ENCODE measurements at places on chromosomes 2 and 18.

GRCh38 chr2:162888652-162889051 lies 50.1 kb upstream of the KCNH7 start:
- no peak for DNase-seq

DNA sequence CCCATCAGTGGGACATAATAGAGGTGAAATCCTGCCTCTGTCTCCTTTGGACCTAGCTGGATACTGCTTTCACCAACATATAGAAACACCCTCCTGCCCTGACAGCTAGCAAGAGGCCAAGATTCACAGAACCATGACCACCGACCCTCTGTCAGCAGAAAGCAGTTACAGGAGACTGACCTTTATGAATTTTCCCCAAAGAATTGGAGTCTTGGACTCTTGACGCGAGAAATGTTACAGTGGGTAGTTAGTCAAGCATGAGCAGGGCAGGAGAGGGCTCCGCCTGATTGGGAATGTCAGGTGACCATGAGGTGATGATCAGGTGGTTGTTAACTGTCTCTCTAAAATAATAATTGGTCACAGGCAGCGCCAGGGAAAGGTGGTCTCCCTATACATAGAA lies 1002.3 kb downstream of the TDRD15 start:
- DNase-seq: no peak

DNA sequence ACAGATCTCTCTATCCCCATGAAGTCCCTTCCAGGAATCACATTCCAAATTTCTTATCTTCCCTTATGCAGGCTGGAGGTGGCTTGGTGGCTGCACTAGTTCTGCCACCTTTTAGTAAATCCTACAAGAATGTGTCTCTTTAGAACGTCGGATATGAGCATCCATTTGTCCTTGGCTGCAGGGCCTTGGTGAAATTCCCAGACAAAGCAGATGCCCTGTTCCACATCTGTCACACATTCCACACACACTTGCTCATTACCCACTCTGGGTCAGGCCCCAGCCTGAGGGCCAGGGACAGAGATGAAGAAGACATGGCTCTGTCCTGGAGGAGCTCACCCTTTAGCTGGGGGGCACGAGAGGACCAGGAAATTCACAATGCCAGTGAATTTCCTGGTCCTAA lies 31.2 kb upstream of the GPR17 start:
- DNase-seq: no peak

GRCh38 chr2:6806604-6807003 lies 59.1 kb downstream of the CMPK2 start:
- DNase-seq: no peak

DNA sequence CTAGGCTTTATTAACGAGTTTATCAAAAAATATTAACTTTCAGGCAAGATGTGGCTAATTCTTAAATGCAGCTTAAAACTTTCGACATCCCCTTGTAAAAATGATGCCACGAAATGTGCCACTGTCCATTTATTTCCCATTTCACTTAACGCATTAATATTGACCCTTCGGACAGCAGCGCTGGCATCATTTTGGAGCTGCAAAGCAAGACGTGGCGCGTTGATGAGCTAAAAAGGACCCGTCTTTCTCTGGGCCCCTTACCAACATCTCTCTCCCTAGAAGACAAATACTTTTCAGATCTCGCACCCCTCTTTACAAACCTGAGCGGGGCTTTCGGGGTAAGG lies 367.9 kb downstream of the MTX2 start:
- DNase-seq: no peak

DNA sequence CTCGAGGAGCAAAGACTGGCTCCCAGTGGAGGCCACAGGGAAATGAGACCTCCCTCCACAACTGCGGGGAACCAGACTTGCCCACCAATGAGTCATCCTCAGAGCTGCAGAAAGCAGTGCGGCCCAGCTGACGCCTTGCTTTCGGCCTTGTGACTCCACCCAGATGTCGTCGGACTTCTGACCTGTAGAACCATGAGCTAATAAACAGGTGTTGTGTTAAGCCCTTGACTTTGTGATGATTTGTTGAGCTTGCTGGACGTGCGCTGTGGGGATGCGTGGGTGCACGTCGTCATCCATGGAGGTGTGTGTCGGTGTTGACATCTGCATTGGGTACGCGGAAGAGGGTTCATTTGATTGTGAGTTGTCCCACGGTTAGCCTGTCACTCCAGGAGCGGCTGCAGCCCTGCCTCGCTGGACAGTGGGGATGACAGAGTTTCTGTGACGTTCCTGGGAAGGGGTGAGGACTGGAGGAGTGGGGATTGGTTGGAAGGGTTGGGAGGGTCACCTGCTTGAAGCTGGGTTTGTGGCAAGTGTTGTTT lies 154.1 kb downstream of the SH3BP4 start:
- no peak for DNase-seq

GRCh38 chr2:86818957-86819356 lies 28.2 kb upstream of the CD8A start:
- no peak for DNase-seq

- peak; percentile 72 for DNase-seq
Measured at GRCh38 chr2:170716851-170717598, 1.9 kb downstream of the SP5 start.

GRCh38 chr2:240133401-240133800 lies 2.7 kb downstream of the COPS9 start:
- no peak for DNase-seq

DNA sequence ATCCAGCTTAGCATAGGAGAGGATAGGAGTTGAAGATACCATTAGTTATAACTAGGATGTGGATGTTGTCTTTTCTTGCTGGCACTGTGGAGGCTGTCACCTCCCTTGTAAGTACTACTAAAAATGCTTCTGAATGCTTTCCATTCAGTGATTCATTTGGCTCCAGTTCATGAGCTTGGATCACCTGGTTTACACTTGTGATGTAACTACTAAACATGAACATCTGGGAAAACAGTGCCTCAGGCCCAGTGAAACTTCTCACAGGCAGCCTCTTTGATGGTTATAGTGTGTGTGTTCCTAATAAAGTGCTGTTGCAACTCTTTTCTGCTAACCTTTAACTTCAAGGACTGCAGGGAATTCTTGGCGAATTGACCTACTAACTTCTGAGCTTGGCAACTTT lies 13.0 kb upstream of the SLC9A2 start:
- DNase-seq: no peak

DNA sequence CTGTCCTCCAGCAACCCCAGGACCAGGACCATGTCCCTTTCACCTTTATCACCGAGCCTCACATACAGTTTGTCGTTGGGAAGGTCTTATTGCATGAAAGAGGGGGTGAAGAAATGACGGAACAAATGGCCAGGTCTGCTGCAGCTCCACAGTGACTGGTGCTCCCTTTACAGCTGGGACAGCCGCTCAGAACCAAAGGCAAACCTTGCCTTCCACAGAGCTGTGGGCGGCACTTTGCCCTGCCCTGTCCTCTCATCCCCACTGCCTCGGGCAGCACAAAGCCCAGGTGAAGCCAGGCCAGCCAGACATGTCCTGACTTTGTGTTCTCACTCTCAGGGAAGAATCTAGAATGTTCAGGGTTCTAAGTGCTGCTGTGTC lies 961 bp downstream of the GPR55 start:
- no peak for DNase-seq

- DNase-seq: no peak
Measured at GRCh38 chr18:57957210-57957609, 86.8 kb upstream of the NEDD4L start.

DNA sequence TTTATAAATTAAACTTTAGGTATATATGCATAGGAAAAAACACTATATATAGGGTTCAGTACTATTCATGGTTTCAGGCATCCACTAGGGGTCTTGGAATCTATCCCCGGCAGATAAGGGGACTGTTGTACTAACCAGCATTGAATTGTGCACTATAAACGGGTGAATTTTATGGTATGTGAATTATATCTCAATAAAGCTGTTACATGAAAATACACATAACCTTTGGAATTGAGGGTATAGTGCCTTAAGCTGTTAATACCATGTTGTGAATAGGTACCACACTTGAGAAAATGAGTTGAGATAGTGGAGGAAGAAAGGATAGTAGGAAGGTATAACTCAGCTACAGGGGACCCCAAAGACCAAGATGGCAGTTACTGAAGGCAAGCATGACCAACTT lies 167.3 kb downstream of the HAUS1 start:
- DNase-seq: no peak

DNA sequence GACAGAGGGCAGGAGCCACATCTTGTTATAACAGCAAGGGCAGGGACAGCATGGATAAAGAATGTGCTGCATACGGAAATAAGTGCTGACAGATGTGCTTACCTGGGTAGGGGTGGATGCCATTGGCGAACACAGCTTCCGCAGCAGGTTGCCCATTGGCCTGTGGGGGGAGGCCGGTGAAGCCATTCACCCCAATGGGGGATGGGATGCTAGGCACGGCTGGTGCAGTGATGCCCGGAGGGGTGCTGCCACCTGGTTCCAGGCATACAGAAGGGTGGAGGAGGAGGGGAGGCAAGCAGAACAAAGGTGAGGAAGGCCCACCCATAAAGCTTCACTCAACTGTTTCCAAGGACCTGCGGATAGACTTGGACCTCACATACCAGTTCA lies 294.9 kb downstream of the CELF4 start:
- DNase-seq: no peak

DNA sequence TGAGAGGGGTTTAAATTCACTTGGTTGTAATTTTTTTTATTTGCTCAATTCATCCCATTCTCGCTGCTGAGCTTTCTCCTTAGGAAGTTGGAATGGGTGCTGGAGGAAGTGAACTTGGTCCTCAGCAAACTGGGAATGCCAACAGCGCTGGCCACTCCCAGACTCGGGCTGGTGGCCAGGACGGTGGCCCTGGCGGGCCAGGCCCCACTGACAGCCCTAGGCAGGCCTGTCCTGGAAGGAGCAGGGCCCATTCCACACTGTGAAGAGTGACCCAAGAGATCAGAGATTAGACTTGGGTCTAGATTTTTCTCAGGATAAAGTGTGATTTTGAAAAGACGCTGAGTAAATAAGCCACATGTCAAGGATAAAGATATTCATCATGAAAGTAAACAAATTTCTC lies 132.7 kb downstream of the HDAC4 start:
- no peak for DNase-seq

DNA sequence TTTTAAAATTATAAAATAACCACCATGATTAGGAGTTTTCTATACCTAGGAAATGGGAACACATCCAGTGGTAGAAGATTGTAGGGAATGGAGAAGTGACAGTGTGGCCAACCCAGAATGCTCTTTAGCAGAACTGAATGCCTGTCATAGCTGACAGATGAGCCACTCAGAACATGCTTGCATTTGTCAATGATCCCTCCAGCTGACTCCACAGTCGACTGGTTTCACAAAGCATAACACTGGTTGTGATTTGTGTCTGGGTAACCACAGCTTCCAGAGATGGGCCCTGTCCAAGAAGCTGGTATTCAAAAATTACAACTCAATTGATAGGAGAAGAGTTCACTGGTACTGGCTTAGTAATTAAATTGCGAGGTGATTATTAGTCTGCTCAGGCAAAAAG lies 9.0 kb upstream of the CTIF start:
- DNase-seq: no peak

DNA sequence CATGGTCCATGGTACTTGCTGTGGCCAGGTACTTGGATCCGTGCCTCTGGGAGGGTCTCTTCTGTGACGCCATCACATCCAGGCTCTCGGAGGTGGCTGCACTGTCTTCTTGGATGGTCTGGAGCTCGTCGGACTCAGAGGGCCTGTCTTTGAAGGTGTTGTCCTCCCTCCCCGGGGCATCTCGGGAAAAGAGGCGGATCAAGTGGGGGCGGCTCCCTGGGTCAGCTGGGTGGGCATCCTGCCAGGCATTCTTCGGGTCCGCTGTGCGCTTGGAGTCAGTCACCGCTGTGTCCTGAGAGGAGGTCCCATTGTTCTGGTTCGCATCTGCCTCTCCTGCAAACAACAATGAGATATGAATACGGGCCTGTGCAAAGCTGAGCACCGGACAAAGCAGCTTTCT lies 115.6 kb downstream of the MBP start:
- no peak for DNase-seq

GRCh38 chr18:65206551-65207260 lies 544.1 kb upstream of the CDH7 start:
- DNase-seq: no peak

DNA sequence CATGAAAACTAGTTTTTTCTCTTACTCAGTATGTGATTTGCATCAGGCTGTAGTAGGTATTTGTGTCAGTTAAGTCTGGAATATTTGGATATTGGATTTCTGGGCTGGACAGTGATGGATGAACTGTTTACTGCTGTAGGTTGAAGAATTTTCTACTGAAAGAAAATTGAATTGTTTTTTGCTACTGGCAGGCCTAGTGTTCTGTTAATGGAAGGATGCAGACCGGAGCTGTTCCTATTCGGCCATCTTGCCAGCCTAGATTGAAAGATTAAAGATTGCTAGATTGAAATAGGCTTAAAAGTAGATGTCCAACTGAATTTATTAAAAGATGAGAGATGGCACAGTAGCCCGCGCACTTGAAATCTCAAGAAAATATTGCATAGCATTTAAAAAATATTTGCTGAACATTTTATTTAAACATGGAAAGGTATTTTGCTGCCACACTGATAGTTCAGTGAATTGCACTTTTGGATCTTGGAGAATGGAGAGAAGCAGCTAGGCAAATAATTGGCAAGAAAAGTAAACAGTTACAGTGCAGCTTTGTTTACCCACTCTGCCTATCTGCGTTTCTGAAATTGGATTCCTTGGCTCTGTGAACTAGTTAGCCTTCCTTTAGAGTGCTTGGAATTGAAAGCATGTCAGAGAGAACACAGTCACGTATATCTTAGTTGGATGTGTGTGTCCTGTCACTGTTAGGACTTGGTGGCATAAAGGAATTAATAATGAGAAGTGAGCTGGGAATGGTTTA lies 54.1 kb downstream of the EPB41L5 start:
- DNase-seq: no peak

- no peak for DNase-seq
Measured at GRCh38 chr2:240433973-240434727, 1.3 kb upstream of the GPC1 start.

DNA sequence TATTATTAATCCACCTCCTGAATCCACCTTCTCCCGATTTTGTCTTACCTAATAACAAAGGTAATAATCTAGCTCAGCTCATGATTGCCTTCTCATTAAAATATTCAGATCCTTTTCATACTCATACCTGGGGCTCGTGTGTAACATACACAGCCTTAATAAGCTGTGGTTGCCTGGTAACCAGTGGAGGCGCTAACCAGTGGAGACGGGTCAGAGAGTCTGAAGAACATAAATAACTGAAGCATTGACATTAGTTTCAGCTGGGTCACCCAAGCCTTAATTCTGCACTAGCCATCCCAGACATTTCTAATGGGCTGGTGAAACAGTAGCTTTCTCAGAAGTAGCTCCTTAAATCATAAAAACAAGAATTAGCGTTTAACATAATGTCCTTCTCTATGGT lies 14.8 kb upstream of the DTNA start:
- no peak for DNase-seq

All from D721Med (cell line).